Ovary (tissue), 10 donors: ENCODE measurements at places on chromosomes 12 and 14. TPM values are rescaled to one million over a fixed set of nuclear protein-coding genes. Genes with fewer than 3 reads are reported as not detected.

Gene SLC39A5
- 0.84 TPM for total RNA-seq

Gene IFI27L1
- 34.4 TPM for total RNA-seq

Gene SERPINA12
- total RNA-seq = not detected

Gene REP15
- total RNA-seq = 1.9 TPM

Gene NPFF
- total RNA-seq = not detected

Gene CYP27B1
- 1.2 TPM for total RNA-seq

Gene TAS2R13
- total RNA-seq = 1.8 TPM

Gene GPR162
- 3.9 TPM for total RNA-seq

GRCh38 chr14:99452968-99453367 is 27.7 kb downstream of the SETD3 start:
- DNase-seq = no peak

DNA sequence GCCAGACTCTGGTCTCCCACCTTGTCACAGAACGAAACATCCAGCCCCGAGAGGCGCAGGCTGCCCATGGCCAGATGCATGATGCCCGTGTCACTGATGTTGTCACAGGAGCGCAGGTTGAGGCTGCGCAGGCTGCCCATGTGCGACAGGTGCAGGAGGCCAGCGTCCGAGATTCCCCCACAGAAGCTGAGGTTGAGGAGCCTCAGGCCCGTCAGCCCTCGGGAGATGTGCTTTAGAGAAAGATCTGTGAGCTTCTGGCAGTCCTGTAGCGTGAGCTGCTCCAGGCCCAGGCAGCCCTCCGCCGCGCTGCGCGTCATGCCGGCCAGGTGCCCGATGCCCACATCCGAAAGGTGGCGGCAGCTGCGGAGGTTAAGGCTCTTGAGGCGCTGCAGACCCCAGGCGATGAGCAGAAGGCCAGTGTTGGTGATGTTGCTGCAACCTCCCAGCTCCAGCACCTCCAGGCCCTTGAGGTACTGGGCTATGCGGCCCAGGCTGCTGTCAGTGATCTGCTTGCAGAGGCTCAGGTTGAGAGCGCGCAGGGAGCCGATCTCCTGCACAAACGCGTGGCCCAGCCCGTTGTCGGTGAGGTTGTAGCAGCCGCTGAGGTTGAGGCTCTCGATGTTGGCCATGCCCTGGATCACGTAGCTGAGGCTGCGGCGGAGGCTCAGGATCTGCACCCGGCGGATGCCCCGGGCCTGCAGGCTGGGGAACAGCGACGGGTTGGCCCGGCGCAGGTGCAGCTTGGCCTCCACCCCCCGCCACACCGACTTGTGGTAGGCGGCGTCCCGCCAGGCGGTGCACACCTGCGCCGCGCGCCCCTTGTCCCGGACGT is 991 bp downstream of the FBXL14 start:
- DNase-seq = no peak

DNA sequence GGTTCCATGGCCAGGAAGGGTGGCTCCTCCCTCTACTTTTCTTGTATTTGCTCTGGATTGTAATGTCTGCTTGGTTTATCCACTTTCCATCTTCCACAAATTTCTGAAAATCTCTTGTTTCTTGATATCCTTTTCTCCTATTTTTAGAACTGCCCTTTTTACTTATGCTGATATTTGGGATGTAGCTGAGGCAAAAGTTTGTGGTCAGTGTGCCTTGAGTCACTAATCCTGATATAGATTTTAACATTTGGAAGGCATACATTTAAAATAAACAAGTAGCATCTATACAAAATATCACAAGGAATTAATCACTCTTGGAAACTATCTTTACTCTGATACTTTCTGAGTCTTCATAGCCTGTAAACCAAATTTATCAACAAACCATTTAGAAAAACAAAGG is 11.0 kb downstream of the GRIP1 start:
- DNase-seq = no peak

- peak; percentile 64 for DNase-seq
Measured at GRCh38 chr12:2052826-2053678, at the start of gene CACNA1C. TSS of gene CACNA1C (plus strand) at chr12:2052987. CDS start at chr12:2053563, 576 bp downstream.

DNA sequence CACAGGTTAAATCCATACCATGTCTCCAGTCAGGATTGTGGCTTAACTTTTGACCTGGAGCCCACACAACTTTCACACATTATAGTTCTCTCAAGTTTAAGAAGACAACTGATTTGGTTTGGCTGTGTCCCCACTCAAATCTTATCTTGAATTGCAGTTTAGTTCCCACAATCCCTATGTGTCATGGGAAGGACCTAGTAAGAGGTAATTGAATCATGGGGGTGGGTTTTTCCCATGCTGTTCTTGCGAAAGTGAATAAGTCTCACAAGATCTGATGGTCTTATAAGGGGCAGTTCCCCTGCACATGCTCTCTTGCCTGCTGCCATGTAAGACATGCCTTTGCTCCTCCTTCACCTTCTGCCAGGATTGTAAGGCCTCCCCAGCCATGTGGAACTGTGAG is 38.2 kb upstream of the PARP11 start:
- no peak for DNase-seq

- peak; percentile 32 for DNase-seq
Measured at GRCh38 chr12:83015390-83016217, 328.9 kb downstream of the TMTC2 start.

- DNase-seq = no peak
Measured at GRCh38 chr14:54709444-54709843, 142.5 kb downstream of the SAMD4A start.

GRCh38 chr14:70192915-70193314 is 4.2 kb upstream of the SLC8A3 start:
- no peak for DNase-seq

DNA sequence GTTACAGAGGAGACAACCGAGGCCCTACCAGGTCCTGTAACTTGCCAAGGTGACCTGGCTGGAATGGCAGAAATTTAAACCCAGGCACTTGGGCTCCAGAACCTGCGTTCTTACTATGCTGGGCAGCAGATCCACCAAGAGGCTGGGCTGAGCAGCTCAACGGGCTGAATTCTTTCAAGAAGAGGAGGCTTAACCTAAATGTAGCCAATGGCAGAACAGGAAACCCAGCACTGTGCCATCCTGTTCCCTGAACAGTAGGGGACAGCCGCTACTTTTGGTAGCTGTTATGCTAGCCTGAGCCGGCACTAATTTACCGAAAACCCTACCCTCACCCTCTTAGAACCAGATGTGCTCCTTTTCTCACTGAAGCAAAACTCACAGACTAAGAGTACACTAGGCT is 86.1 kb downstream of the ACTN1 start:
- no peak for DNase-seq

DNA sequence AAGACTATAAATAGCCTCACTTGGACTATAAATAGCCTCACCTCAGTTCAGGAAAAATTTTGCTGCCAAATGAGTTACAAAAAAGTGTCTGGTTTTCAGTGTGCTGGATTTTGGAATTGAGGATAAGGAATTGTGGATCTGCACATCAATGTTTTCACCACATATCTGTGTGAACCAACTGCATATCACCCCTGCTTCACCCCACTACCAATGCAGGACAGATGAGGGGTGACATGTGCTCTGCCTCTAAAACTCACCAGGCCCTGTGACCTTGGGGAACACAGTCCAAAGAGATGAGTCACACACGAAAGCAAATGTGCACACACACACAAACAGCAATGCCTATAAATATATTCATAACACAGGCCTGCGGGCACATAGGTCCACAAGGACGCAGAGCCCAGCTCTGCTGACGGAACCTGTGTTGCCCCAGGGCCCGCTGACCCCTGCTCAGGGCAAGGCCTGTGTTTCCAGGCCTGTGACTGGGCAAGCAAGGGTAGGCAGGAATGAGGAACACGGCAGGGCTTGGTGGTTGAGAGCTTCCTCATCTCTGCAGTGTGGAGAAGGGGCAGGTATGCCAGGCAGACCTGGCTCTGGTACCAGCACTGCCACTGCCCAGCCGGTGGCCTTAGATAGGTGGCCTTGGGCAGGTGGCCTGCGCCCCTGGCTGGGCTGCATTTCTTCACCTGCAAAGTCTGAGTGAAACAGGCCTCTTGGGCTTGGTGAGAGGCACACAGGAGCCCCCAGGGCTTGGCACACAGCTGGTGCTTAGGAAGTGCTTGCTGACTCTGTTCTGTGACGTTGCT is 82.4 kb downstream of the ARL6IP4 start:
- DNase-seq = no peak

DNA sequence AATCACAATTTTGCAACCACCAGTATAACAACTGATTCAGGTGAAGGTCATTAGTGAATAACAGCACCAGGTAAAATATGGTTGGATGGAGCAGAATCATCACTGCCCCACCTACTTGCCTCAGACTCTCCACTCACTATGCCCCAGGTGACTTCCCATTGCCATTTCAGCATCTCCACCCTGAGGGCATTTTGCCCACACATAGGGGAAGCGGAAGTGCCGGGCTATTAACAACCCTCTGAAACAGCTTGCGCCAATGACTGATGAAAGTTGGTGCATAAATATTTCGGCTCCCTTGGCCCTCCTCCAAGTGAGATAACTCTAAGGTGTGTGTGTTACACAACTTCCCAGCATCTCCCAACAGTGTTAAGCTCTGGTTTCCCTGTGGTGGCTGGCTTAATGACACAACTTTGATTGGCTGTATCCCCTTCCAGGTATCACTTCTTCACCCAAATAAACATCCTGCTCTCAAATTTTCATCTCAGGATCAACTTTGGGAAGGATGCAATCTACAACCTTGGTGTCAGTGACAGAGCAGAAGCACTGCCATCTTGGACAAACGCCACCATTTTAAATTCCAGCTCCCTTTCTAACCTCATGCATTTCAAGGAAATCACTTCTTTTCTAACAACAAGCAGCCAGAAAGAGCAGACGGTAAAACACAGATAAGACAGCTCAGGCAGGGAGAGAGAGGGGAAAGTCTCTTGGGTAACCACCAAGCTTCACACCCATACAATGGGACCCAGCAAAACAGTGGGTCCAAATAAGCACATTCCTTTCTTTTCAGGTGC is 73.6 kb upstream of the PPP2R5C start:
- DNase-seq = no peak

DNA sequence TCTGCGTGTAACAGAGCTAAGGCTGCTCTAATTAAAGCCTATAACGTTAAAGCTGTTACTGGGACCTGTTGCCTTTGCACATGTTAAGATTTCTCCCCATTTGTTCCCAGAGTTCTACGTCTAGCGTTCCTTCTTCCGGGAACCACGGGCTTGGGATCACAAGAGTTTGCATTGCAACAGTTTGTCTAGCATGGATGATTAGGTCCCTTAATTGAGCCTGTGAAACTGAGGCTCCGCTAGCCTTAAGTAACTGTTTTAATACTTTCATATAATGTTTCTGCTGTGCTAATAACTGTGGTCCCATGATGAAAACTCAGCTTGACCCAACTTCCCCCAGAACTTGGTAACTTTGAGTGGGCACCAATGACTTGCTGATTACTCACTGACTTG is 16.7 kb upstream of the LYZ start:
- DNase-seq = no peak

GRCh38 chr12:52798671-52799504 is 3.0 kb upstream of the KRT3 start:
- no peak for DNase-seq

DNA sequence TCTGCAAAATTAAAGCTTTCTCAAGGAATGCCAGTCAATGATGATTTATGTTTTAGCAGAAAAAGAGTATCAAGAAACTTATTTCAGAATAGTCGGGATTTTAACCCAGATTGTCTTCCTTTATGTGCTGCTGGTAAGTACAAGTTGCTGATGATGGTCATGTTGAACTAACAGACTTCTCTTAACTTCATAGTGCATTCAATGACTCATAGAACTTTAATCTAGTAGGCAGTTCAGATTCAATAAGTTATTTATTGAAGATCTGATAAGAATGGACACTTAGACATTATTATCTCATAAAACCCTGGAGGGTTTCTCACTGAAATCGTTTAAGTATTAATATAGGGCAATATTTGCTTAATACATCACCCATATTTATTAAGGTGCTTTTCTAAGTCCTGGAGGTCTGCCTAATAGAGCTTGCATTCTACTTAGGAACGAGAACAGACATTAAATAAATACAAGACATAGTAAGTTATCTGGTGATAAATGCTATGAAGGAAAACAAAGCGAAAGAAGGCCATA is 33.8 kb downstream of the TOGARAM1 start:
- DNase-seq = no peak

- DNase-seq = peak; percentile 78
Measured at GRCh38 chr12:131831635-131832041, 3.4 kb downstream of the MMP17 start.

- peak; percentile 66 for DNase-seq
Measured at GRCh38 chr14:104224506-104225277, 86.3 kb downstream of the KIF26A start.

GRCh38 chr14:90499121-90499520 is 102.3 kb downstream of the CALM1 start:
- DNase-seq = no peak

DNA sequence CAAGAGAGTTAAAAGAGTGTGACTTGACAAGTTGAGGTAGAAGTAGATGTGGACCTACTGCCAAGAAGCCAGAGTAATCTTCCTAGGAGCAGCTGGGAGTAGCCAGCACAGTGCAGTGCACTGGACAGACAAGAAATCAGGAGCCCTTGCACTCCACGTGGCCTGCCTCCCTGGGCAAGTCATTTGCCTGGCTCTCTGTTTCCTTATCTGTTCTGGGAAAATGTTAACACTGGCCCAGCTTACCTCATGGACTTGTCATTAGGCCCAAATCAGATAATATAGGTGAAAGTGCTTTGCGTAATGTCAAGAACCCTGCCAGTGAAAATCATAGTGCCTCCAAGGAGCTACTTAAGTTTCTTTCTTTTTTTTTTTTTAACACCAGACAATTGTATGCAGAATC is 19.2 kb downstream of the SLC7A8 start:
- DNase-seq = no peak

GRCh38 chr14:65082930-65083329 is 19.4 kb downstream of the MAX start:
- no peak for DNase-seq

GRCh38 chr12:89230376-89231315 is 121.7 kb downstream of the DUSP6 start:
- DNase-seq = no peak

DNA sequence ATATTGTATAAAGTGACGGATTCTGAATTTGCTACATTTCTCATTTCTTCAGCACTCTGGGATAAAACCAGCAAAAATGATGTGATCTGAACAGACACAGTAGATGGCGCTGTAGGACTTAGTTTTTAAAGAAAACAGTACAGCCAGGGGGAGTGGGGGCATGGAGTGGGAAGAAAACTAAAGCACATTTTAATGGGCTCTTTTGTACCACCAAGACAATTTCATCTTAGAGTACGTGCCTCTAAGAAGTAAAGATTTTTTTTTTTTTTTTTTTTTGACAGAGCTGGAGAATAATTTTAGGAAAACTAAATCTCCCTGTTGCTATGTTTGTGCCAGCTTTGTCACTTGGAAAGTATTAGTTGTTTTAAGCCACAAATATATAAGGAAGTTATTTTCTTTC is 124.4 kb downstream of the RAD51B start:
- peak; percentile 91 for DNase-seq

GRCh38 chr14:61654026-61654425 is 41.3 kb upstream of the HIF1A start:
- no peak for DNase-seq

GRCh38 chr12:32402170-32402569 is 2.8 kb downstream of the FGD4 start:
- DNase-seq = no peak
